ENCODE measurements at places on chromosomes 3 and 15. TPM values are rescaled to one million over a fixed set of nuclear protein-coding genes. Genes with fewer than 3 reads are reported as not detected.

- DNase-seq = no peak
Measured at GRCh38 chr3:170484869-170485268, 66.2 kb downstream of the CLDN11 start.

GRCh38 chr3:30286007-30286669 lies 320.3 kb upstream of the TGFBR2 start:
- DNase-seq = no peak

LDHAL6B gene
- polyA plus RNA-seq = 0.54 TPM

GRCh38 chr3:139552632-139553365 lies 13.3 kb upstream of the RBP1 start:
- DNase-seq = no peak

DNA sequence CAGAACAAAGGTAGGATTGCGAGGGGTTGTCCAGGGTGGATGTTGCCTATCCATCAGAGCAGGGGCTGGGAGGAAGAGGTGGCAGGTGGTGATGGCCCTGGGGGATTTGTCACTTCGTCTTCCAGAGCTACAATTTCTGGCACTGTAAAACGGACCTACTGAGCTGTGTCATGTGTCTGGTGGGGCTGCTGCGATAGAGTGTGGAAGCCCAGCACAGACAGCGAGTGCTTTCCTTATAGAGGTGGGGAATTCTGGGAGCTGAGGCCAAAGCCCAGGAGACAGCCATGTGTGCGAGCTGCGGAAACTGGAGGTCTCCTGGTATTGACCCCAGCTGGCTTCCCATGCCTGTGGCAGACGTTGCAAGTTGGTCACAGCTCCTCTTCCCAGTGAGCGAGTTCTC lies 61.2 kb upstream of the SEC22A start:
- DNase-seq = no peak

GRCh38 chr15:44028349-44028748 lies 166.7 kb downstream of the FRMD5 start:
- no peak for DNase-seq

KLHL40 gene
- polyA plus RNA-seq = not detected

- no peak for DNase-seq
Measured at GRCh38 chr3:8643693-8644365, 769 bp downstream of the SSUH2 start.

NTRK3 gene
- polyA plus RNA-seq = not detected

- no peak for DNase-seq
Measured at GRCh38 chr15:78599189-78599588, 21.6 kb downstream of the CHRNA3 start.

XCR1 gene
- not detected for polyA plus RNA-seq

MOBP gene
- not detected for polyA plus RNA-seq

EEF1AKMT4 gene
- polyA plus RNA-seq = 2.6 TPM

DNA sequence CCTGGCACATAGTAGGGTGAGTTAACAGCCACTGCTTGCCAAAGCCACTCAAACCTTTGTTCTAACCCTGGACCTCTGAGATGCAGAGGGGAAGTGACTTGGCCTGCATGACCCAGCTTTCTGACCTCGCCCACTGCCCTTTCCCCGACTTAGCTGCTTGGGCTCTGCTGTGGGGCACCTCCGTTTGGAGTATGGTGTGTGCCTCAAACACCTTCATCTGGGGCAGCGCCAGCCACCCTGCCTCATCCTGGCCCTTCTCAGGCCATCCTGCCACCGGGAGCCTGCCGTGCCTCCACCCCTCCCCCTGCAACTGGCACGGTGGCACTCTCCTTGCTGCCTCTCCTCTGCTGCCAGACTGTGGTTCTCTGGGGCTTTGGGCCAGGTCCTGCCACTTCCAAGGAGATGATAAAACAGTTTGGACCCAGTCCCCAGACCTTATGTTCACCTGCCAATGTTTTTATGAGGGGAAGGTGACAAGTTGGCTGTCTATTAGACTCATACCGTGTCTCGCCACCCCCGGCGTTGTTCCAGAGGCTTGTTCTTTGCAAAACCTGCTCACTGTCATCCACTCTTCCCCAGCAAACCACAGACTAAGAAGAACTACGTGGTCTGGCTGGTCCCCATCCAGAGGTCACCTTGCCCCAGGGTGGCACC lies 32.2 kb downstream of the SLC6A6 start:
- DNase-seq = no peak

- DNase-seq = no peak
Measured at GRCh38 chr3:104933972-104934371, 432.7 kb upstream of the ALCAM start.

CBLB gene
- 29.1 TPM for polyA plus RNA-seq

- DNase-seq = no peak
Measured at GRCh38 chr15:96369825-96370621, 39.5 kb downstream of the NR2F2 start.

DNA sequence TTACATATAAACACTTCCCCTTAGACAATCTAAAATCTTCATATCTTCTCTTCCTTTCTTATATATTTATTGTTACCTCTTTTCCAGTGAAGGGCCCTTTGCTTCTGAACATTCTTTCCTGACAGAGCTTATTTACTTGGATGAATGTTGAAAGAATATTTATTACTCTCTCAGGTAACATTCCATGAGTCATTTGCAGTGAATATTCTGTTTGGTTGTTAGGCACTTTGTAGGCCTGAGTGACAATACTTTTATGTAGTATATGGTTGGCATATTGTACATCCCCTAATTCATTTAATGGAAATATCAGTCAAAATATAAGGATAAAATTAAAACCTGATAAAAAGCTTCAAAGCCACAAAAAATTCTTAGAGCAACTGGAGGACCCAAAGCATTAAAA lies 260.9 kb upstream of the KCNMB2 start:
- DNase-seq = no peak

BRPF1 gene
- 7.5 TPM for polyA plus RNA-seq

- no peak for DNase-seq
Measured at GRCh38 chr3:171088496-171088895, 62.0 kb upstream of the SLC2A2 start.

- no peak for DNase-seq
Measured at GRCh38 chr15:51022206-51022605, 72.5 kb downstream of the TNFAIP8L3 start.

DNA sequence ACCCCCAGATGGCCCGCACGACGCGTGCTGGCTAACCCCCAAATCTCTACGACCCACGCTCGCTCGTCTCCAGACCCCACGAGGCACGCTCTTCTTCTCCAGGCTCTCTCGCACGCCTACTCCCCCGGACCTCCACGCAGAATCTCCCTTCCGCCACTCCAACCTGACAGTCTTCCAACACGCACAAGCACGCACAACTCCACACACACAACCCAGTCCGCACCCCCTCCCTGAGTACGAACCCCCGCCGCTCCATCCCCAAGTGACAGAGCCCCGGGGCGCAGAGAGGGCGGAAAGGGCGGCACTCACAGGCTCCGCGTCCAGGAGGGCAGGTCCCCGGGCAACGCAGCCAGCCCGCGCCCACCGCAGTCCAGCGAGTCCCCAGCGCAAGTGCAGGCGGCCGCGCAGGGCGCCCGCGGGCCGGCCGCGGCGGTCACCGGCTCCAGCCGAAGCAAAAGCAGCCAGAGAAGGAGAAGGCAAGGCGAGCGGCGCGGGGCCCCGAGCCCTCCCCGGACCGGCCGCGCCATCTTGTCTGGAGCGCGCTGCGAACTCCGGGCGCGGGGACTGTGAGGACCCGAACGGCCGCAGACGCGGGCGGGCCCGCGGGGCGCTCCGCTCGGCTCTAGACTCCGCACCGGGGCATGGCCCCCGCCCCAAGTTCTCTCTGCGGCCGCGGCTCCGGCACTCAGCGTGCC lies 794 bp downstream of the LRIG1 start:
- peak; percentile 31 for DNase-seq

DNA sequence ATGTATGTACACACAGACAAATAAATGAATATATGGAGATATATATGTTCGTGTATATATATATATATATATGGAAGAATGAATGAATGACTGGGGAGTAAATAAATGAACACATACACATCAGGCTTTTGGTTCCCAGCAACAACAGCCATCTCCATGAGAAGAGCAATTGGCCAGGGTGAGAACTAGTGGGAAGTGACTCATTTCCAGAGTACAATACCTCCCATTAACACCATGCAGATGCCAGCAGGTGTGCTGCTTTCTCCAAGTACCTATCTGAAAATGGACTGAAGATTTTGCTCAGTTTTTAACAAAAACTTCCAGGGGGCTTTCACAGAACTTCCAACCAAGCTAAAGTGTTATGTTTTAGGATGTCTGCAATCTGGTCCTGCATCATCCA lies 179.8 kb upstream of the SLC2A2 start:
- no peak for DNase-seq

All from naive B cell (primary cell).